CD4-positive, alpha-beta memory T cell (primary cell): ENCODE measurements at places on chromosomes 5 and 9. TPM values are rescaled to one million over a fixed set of nuclear protein-coding genes. Genes with fewer than 3 reads are reported as not detected.

Gene ST8SIA4
- polyA plus RNA-seq: 14.3 TPM

Gene CCL27
- polyA plus RNA-seq: not detected

Gene ZNF483
- polyA plus RNA-seq: 4.9 TPM

Gene EXOSC3
- polyA plus RNA-seq: 25.1 TPM

Gene OR2V2
- not detected for polyA plus RNA-seq

Gene PCDHB5
- not detected for polyA plus RNA-seq

Gene ARHGEF37
- not detected for polyA plus RNA-seq

Gene FOXD4L4
- not detected for polyA plus RNA-seq

Gene IFNA16
- polyA plus RNA-seq: not detected

DNA sequence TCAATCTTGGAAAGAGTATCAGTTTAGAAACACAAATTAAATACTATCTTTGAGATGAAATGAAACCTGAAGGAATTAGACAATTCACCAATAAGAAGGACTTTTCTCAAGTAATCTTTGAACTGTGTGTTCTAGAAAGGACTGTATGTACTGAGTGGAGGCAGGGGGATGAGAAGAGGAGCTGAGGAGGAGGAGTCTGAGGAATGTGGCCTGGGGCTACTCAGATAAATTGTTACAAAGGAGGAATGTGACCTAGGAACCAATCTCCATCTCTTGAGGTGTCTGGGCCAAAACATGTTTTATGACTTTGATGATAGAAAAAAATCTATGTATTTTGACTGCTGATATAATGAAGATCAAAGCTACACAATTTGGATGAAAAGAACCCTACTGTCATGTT, 124.3 kb upstream of the ANKRD55 start:
- DNase-seq: no peak

- DNase-seq: no peak
Measured at GRCh38 chr5:123204251-123204650, 115.2 kb downstream of the PRDM6 start.

DNA sequence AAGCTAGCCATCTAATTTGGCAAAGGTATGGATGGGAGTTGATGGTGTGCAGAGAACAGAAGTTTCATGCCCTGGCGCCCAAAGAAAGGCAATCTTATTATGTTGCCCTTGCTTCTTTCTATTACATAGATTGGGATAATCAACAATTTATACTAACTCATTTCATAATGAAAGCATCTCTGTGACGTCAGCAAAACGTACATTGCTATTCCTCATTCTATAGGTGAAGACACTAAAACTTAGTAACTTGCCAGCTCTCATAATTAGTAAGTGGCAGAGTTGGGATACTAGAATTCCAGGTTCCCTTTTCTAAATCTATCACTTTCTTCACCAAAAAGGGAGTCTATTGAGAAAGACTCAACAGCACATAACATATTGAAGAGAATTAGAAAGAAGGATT, 374.8 kb downstream of the NR2F1-AS1 start:
- DNase-seq: no peak

- DNase-seq: no peak
Measured at GRCh38 chr5:122192497-122193496, 63.5 kb downstream of the ZNF474 start.

- DNase-seq: no peak
Measured at GRCh38 chr9:104758974-104759373, 5.0 kb upstream of the NIPSNAP3B start.

DNA sequence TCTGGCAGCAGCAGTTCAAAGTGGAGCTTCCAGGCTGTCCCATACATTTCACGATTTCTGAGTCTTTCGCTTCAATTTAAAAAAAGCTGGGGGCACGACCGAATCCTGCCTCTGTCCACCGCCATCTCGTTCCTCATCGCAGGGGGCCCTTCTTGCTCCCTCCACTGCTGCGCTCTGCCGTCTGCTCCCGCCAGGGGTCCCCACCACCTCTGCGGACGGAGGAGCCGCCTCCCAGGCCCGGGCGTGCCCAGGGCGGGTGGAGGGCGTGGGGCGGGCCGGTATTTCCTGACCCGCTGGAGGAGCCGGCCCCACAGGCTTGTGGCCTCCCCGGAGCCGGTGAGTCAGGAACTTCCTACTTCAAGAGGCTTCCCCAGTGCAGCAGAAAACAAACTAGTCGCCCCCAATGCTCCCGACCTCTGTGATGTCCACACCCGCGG, 50.4 kb downstream of the USP20 start:
- DNase-seq: peak; percentile 90

DNA sequence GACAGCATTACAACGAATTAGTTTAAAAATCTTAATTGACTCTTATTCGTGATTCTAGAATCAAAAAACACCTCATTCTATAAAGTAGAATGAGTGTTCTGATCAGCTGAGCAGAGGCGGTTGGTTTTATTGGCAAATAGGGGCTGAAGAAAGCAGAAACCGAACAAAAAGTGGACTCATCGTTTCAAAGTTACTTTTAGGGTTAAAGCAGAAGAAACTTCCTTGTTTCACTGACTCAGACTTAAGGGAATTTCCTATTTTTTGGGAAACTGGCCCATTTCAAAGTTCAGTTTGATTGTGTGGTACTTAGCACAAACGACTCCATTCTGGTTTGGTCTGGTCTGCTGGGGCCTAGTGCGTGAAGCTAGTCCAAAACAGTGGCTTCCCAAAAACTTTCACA, 862 bp upstream of the NDUFB6 start:
- DNase-seq: no peak

DNA sequence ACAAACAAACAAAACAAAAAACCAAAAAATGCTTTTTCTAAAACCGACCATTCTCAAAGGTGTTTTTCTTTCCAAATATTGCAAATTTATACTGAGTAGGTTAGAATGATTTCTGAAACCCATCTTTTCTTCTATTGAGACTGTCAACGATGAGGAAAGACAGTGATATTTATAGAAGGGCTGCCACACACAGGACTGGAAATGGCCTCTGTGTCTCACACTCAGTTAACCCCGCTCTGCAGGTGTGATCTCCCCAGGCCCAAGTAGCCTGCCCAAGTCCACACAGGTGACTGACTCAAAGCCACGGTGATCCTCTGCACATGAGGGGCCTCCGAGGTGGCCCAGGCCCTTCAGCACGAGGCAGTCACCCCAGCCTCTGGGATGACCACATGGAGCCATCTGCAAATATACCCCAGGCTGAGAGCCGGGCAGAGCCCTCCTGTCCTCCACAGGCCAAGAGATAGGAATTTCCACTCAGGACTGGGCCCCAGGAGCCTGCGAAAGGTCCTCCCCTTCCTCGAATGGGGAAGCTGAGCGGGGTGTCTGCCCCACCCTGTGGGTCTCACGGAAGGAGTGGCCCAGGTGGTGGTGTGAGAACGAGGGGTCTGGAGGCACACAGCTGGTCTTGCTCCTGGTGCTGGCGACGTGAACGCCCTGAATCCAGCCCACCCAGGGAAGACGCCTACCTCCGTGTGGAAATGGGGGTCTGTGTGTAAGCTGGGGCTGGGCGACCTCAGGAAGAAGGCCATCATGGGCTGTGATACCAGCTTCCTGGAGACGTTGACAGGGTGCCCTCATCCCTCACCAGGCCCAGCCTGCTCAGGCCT, 53.0 kb upstream of the PHYKPL start:
- no peak for DNase-seq

DNA sequence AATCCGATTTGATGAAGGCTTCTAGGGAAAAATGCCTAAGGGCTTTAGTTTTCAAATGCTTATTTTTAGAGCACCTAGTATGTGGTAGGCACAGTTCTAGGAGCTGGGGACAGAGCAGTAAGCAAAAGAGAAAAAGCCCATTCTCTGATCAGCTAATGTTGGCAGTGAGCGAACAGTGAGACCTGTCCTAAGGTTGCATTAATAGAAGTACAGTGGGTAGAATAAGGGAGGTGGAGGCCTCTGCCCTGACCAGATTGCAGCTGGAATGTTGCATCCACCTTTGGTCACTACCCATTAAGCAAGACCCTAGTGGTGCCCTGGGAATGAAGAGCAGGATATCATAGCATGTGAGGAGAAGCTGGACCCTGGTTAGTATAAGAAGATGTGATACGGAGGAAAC, 20.1 kb downstream of the IL9 start:
- no peak for DNase-seq

- DNase-seq: no peak
Measured at GRCh38 chr9:121640491-121641223, 10.8 kb upstream of the DAB2IP start.

DNA sequence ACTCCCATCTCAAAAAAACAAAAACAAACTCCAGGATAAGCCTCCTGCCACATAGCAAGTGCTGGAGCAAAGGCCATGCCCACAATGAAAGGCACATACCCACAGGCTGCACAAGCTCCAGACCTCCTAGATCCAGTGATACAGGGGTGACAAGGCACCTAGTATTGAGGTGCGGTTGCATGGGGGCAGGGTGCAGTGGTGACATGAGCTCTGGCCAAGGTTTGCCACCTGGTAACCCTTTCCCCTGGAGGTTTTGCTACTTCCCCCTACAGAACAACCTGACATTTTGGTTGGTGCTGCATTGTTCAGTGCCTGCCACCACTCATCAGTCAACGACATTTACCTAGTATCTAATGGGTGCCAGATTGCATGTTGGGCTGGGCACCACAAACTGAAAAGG, 14.5 kb downstream of the CDKN2AIPNL start:
- no peak for DNase-seq

DNA sequence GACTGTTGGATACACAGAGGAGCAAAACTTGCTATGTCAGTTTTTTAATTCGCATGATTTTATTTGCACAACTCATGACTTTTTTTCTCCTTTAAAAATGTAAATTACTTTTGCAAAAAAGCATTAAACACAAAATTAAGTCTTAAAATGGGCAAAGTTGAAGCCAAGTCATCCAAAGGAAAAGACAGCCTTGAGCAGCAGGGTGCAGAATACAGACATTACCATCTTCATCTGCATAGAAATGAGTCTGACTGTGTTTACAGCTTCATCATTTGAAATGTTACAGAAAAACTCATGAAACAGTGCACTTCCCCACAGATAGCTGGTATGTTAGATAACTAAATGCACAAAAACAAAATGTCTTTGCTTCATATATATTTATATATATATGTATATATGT, 101.4 kb downstream of the TSSK1B start:
- DNase-seq: no peak

- no peak for DNase-seq
Measured at GRCh38 chr5:168802337-168802736, 223.2 kb upstream of the PANK3 start.

- no peak for DNase-seq
Measured at GRCh38 chr5:52709167-52709925, 78.4 kb upstream of the ITGA1 start.

DNA sequence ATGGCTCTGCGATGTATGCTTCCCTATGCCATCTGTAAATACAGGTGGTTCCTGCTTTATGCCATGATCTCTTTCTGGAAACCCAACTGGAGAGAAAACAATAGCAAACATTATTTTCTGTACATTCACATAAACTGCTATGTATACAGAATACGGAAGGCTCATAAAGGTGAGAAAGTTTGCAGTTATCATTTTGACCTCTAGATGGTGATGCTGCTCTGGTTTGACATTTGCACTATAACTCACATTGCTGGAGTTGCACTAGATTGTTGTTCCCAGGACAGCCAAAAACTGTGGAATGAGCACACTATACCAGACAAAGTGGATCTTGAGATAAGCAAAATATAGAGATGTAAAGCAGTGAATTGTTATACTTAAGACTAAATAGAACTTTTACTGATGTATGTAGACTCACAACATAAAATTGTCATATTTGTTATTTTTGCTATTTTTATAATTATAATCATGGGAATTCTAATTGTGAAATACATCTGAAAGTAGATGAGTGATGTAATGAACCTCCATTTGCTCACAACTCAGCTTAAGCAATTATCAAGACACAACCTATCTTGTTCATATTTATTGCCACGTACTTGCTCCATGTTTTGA, 246.5 kb downstream of the PTPRD start:
- no peak for DNase-seq

DNA sequence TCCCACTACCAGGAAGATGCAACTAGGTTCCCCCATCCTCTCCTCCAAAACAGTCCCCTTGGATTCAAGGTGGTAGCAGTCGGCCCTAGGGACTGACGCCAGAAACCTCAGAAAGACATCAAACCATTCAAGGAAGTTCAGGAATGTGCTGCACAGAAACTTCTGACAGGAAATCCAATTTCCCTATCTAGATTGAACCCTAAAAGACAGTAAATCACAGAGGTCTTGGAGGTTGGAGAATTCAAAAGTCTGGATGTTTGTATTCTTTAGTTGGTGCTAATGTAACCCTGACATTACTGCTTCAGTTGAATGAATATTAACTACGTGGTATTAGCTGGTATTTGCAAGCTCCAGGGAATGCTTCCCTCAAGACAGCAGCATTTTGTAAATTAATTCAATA, 125.3 kb downstream of the SYK start:
- DNase-seq: no peak

DNA sequence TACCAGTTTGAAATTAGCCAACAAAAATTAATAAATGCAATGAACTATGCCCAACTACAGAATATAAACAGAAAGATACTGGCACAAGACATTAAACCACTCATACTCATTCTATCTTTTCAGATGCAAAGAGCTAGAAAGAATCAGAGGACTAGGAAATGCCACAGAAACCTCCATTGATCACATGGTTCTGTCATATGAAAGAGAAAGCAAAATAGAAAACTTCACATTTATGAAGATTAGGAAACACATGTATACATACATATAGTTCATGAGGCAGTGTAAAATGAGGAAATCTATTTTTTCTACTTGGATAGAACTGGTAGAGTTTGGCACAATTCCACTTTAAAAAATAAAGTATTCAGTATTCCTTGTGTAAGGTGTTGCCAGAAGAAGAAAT, 275.1 kb upstream of the PTGER4 start:
- peak; percentile 61 for DNase-seq

DNA sequence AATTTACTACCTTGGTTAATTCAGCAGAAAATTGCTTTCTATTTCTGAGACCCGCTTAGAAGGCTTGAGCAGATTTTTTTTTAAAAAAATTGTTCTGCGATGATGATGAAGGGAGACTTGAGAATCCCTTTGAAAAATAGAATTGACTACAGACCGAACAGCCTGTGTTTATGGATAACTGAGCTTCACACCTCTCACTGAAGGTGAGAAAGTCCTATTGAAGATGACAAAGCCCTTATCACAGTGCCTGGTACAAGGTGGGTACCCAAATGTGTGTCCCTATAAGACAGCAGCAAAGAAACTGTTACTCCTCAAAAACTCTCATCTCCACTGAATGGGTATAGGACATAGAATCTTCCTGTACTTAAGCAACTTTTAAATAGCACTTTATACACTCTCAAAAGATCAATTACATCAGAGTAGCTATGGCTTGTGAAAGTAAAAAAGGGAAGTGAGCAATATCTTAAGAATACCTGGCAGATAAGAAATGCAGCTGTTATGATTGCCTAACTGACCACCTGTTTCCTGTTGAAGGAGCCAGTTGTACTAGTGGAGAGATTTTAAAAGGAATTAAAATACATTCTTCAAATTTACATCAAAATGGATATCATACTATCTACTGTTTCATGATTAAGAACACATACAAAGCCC, 419.7 kb downstream of the CHSY3 start:
- DNase-seq: no peak

- no peak for DNase-seq
Measured at GRCh38 chr5:45578270-45578669, 117.9 kb downstream of the HCN1 start.

- DNase-seq: no peak
Measured at GRCh38 chr5:124370601-124371000, 375.8 kb downstream of the ZNF608 start.
